NCI-H2029 (cell line): ENCODE measurements at places on chromosomes 5 and 9.
A peak's percentile ranks its signal among the peaks of the same experiment; 100 is the strongest.

DNA sequence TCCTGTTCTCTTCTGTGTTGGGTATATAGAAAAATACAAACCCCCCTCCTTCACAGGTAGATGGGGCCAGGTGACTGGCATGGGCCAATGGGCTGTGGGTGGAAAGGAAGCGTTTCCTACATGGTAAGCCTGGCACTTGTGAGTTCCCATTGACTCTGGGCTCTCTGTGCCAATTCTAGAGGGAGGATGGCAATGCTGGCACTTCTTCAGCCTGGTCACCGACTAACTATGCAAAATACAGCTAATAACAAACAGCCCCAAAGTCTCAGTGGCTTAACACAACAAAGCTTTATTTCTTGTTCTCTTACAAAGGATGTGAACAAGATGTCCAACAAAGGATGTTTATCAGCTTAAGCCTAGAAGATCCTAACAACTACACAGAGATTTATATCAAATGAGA, 258.1 kb downstream of the SYK start:
- peak; percentile 9 for DNase-seq

- no peak for DNase-seq
Observed at GRCh38 chr9:129720181-129720864, 32.5 kb downstream of the PTGES start.

GRCh38 chr9:77673941-77674791, 26.0 kb upstream of the GNA14 start:
- DNase-seq, result no peak

DNA sequence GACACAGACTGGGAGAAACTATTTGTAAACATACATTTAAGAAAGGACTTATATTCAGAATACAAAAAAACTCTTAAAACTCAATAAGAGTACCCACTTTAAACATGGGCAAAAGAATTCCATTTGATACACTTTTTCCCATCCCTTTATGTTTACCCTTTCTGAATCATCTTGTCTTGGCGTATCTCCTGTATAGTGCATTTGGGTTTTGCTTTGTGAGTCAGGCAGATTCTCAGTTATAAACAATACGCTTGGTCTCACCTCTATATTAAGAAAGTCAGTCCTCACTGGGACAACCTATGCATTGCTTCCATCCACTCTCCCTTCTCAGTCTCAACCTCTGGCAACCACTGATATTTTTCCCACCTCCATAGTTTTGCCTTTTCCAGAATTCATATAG, 27.3 kb upstream of the ADAMTS6 start:
- DNase-seq, result no peak

DNA sequence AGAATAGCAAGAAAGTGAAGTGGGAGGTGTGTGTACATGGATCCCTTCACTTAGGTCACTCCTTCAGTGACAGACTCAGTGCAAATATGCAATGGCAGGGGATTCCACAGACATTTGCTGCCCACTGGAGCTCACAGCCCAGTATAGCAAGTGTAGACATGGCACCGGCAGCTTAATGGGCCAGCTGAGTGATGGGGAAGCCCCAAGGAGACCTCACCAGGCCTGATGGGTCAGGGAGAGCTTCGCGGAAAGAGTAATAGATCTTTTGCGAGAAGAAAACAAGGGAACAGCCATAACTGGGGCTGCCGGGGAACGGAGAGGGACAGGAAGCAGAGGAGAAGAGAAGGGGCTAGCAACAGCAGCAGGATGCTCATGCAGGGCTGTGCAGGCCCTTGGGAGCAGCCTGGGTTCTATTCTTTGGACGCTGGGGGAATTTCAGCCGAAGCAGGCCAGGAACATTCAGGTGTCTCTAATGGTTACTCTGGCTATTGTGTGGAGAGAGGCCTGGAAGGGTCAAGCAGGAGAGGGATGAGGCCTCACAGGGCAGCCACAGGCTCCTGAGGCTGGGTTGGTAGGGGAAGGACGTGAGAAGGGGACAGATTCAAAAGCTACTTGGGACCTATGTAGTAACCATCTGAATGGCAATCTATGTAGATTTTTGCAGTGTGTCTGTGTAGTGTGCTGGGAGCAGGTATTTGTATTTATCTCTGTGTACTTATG, 27.0 kb downstream of the TCF7 start:
- DNase-seq, result no peak

- DNase-seq, result no peak
Observed at GRCh38 chr5:180067986-180068385, 3.6 kb downstream of the RNF130 start.

DNA sequence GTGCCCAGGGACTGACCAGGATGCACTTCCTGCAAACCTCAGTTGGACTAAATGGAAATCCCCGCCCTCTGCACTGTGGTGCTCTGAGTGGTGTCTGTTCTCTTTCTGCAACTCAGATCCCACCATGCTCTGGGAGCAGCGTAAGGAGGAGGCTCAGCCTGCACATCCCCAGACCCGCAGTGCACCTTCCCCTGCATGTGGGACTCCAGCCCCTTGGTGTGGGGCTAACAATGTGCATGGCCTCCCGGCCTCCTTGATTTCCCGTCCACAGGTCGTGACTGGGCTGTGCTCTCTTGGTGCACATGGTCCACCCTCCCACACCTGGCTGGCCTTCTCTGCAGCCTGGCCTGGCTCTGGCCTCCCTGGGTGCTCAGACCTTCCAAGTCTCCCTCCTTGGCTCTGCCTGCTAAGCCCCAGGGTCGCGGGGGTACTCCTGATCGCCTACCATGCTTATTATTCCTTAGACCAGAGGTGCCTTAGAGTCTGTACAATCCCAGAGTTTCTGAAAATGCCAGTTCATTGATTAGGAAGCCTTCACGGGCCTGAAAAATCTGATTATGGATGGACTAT, 397.5 kb downstream of the IRX2 start:
- no peak for DNase-seq

DNA sequence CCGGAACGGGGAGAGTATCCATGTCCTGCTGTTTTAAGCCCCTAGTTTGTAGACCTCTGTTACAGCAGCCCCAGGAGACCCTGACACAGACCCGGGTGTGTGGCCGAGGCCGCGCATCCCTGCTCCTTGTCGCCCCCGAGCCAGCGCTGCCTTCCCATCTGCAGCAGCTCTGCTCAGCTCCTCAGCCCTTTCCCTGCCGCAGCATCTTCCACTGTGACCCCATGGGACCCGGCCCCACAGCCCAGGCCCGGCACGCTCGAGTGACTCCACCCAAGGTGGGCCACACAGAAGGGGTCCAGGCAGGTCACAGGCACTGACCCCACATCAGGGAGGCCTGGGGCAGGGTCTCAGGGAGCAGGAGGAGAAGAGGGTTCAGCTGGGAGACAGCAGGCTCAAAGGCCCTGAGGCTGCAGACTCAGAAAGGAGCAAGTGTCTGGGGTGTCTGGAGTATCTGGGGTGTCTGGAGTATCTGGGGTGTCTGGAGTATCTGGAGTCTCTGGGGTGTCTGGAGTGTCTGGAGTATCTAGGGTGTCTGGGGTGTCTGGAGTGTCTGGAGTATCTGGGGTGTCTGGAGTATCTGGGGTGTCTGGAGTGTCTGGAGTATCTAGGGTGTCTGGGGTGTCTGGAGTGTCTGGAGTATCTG, 31.2 kb downstream of the LHX3 start:
- no peak for DNase-seq

DNA sequence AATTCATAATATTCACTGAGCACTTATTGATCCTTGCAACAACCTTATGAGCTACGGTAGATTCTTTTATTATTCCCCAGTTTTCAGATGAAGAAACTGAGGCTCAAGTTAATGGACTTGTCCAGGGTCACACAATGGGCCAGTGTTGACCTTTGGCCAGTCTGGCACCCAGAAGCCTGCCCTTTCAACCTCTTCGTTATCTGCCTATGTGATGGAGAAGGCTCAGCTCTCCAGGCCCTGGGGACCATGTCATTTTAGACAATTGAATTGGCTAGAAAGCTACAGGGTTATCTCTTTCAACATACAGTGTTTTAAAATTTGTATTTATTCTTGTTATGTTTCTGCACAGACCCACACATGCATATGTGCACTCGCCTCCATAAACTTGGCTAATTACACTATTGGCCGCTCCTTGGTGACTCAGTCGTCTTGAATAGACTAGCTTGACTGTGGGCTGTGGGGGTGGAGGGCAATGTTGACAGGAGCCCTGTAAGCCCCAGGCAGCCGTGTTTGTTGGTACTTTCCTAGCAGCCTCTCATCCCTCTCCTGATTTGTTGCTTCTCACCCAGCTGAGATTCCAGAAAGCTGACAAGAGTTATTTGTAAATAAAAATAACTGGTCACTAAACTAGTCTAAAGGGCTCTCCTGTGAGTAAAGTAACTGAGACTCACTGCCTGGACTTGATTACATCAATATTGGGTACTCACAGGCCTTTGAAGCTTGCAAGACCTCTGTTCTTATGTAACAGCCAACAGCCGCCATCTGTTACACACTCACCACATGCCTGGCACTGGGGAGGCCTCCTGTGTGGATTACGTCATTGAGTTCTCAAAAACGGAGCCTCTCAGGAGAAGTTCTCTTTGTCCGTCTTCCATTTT, 8.5 kb upstream of the ANGPTL2 start:
- no peak for DNase-seq

- DNase-seq, result peak; percentile 80
Observed at GRCh38 chr9:133141833-133142595, 21.0 kb upstream of the RALGDS start.

DNA sequence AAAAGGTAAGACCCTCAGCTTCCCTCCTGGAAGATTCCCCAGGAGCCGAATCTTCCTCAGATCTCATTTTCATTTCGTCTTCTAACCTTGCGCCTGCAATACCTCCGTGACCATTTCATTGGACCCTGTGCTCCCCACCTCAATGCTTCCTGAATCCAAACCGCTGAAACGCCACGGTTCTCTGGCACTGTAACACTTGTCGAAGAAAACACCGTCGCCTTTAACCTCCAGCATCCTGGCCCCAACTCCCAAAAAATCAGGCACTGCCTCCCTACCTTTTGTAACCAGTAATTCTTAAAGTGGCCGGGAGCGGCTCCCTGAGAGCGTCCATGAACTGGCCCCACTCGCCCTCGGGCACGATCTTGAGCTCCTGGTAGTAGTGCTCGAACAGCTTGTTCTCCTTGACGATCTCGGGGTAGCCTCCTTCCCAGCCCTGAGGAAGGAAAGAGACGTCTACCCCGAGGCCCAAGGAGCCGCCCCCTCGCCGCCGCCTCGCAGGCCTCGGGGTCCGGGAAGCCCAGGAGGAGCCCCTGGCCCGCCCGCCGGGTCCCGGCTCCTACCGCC, 438 bp downstream of the NSUN2 start:
- no peak for DNase-seq

- no peak for DNase-seq
Observed at GRCh38 chr5:77876862-77877502, 100.8 kb upstream of the TBCA start.

- no peak for DNase-seq
Observed at GRCh38 chr5:72203251-72203845, 96.1 kb downstream of the MAP1B start.

- DNase-seq, result no peak
Observed at GRCh38 chr5:180103487-180104167, 32.1 kb upstream of the RNF130 start.

GRCh38 chr5:171830686-171831085, 45.1 kb downstream of the SMIM23 start:
- no peak for DNase-seq

- DNase-seq, result no peak
Observed at GRCh38 chr5:40514976-40515375, 164.7 kb upstream of the PTGER4 start.

DNA sequence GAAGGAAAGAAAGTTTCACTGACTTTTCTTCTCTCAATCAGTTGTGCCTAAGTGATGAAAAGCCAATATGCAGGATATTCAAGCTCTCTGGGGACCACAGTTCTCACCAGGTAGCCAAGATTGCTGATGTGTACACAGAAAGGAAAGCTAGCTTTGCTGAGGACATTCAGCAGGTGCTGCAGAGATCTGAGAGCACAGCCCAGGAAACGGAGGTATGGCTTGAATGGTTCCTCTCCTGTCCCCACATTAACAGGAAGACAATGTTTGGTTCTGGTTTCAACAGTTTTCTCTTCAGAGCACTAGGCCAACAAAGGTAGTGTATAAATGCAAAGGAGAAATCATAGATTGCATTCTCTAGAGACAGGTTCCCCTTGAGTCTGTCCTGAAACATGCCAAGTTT, 69.6 kb downstream of the PTPDC1 start:
- no peak for DNase-seq
